ENCODE measurements at places on chromosomes 4 and X. TPM values are rescaled to one million over a fixed set of nuclear protein-coding genes. Genes with fewer than 3 reads are reported as not detected.

GRCh38 chrX:12790885-12791256, 341 bp upstream of the PRPS2 start:
- no peak for DNase-seq

- no peak for DNase-seq
Observed at GRCh38 chrX:121755541-121755940, 708.1 kb downstream of the GLUD2 start.

GRCh38 chr4:146646593-146647325, 8.1 kb downstream of the POU4F2 start:
- DNase-seq, result no peak

- DNase-seq, result peak; percentile 12
Observed at GRCh38 chr4:88291003-88291402, 6.6 kb upstream of the PPM1K start.

DNA sequence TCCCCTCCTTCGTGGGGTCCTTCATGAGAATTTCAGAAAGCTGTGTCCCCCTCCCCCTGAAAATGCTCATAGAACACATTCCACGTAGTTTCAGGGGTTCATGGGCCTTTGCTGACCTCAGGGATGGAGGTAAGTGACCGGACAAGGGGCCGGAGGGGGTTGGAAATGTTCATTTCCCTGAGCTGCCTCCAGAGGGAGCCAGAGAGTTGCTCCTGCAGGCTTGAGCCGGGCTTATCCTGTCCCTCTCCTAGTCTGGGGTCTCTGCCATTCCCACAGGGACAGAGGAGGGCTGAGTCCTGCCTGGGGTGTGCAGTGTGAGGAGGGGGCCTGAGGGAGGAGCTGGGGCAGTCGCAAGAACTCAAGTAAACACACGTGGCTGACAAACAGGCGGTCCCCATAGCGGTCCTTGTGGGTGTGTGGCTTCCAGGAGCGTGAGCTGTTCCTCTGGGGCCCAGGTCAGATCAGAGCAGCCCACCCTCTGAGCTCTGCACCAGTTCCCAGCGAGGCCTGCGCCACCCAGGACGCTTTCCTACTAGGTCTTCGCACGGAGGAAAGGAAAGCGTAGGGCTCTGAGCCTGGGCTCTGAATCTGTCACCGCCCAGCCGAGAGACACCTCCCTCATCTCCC, 62.5 kb downstream of the WFS1 start:
- DNase-seq, result no peak

CSAG1 gene
- not detected for total RNA-seq

DNA sequence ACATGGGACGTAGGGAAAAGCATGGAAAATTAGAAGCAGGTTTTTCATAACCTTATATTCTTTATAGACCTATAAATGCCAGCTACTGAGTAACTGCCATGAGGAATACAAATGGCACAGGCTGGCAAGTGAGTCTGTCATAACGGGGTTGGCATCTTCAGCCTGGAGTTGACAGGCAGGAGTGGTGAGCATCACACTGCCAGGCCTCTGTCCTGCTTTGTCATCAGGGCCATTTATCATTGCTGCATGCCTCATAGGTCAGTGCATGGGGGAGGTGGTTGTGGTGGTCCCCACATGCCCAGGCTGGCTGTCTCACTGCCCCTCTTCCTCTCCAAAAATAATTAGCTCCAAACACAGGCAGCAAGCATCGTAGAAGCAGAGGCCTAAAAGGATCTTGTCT, 72.5 kb downstream of the LNX1 start:
- DNase-seq, result no peak
